Stimulated activated CD4-positive, alpha-beta T cell treated with anti-CD3 and anti-CD28 coated beads, TNF-alpha, amount 100 ng/mL, for 1 hour (primary cell): ENCODE measurements at places on chromosomes 5 and 9.

DNA sequence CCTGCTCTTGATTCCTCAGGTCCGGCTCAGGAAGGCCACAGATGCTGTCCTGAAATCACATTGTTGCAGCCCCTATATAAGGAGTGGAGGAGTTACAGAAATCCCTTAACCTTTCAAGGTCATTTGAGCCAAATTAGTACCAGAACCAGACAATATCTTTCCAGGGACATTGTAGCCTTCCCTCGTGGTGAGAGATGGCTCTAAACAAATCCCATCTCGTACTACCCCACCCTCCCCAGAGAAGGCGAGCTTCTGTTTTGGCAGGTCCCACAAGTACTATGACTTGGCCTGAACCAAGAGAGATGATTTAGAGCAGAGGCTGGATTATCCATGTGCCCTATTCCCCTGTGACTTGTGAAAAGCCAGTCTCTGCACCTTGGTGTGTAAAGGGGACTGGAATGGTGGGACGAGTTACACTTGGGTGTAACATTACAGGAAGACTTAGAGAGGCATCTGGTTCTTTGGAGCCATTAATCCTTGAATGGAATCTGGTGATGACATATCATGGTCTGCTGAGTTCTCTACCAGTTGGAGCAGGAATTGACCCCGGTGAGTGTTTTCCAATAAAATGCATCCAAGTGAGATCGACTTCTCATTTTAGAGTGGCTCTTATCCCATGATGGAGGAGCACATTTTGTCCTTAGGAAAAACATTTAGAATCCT is at the start of gene FAM240B:
FAM240B (minus strand) TSS at position 51 of the 663 bp plus-strand sequence. CDS start 16,134 bp downstream, outside the sequence.
- no peak for DNase-seq

DNA sequence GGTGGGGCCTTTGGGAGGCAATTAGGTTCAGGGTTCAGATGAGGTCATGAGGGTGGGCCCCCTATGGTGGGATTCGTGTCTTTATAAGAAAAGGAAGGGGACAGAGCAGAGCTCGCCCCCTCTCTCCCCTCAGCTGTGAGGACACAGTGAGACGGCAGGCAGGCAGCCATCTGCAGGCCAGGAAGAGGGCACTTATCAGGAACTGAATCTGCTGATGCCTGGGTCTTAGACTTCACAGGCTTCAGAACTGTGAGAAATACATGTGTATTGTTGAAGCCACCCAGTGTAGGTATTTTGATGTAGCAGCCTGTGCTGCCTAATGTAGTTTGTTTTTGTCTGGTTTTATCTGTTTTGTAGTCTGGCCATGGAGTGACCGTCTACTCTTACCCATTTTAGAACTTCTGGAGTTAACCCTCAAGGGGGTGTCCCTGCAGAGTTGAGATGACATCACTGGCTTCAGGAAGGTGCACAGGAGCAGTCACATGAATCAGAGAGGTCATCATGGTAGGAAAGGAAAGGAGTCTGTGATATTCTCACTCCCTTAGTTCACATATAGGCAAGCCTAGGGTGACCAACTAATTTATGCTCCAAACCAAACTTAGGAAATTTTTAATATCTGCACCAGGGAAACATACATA is 71.0 kb downstream of the LRRC70 start:
- no peak for DNase-seq

GRCh38 chr9:37329576-37329975 is 92.9 kb upstream of the GRHPR start:
- DNase-seq, result no peak

DNA sequence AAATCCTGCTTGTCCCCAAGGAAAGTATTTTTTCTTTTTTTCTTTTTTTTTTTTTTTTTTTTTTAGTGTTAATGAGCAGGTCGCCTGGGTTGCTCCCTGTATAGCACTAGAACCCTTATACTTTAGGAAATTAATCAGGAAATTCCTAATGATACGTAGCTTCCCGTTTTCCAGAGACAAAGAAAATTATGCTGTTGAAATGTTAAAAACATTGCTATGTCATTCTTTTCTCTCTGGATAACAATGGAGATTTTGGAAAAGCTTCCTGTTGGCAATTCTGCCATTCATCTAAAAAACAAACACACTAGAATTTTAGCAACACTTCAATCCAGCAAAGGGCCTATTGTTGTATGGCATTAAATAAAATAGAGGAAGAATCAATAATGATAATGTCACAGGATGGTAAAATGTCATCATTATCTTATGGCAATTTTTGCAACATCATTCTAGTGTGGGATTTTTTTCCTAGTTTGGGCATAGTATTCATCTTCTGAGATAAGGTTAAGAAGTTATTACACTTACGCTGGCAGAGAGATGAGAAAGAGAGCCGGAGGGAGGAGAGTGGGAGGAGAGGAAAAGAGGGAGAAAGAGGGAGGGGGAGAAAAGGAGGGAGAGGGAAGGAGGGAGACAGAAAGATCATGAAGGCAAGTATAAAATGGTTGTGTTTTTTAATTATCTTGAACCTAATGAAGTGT is 315.8 kb upstream of the PDE4D start:
- no peak for DNase-seq

- no peak for DNase-seq
These were observed 33.4 kb downstream of the ARHGAP26 start for GRCh38 chr5:142803428-142804125.

GRCh38 chr9:105855987-105856386 is 161.6 kb downstream of the TMEM38B start:
- DNase-seq, result no peak

- no peak for DNase-seq
These were observed 111.1 kb upstream of the LMX1B start for GRCh38 chr9:126502417-126503332.

DNA sequence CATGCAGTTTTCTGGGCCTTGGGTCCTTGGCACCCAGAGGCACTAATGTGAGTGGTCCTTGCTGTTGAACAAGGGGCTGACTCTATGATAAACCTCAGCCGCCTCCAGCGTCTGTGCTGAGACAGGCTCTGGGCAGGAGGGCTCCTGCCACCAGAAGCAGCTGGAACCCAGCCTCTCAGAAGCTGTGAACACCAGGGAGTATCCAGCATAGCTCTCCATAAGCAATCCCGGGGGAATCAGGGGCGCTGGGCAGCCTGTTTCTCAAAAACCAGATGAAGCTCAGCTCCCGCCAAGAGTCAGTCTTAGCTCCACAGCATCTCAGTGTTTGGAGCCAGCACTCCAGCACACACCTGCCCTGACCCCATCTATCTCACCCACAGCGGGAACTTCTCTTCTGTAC is 170.2 kb downstream of the HSPA4 start:
- no peak for DNase-seq
